ENCODE measurements at places on chromosomes 5 and 9.

DNA sequence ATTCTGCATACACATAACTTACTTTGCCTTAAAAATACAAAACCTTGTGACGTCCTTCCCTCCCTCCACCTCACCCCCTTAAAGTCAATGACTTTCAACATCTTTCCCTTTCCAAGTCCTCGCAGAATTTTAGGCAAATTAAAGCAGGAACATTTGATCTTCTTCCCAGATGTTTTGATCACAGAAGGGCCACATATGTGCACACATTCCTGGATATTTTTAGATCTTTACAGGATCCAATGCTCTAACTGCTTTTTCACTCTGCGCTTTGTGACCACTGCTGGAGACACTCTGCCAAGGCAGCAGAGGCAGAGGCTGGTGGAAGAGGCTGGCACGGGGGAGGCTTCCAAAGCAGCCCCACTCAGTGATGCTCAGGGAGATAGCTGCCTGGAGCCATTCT is 130.7 kb downstream of the SEC61B start:
- no peak for DNase-seq

GRCh38 chr5:106759152-106759551 is 911.6 kb downstream of the EFNA5 start:
- DNase-seq = no peak

GRCh38 chr5:126014676-126015075 is 408.5 kb upstream of the GRAMD2B start:
- DNase-seq = no peak

DNA sequence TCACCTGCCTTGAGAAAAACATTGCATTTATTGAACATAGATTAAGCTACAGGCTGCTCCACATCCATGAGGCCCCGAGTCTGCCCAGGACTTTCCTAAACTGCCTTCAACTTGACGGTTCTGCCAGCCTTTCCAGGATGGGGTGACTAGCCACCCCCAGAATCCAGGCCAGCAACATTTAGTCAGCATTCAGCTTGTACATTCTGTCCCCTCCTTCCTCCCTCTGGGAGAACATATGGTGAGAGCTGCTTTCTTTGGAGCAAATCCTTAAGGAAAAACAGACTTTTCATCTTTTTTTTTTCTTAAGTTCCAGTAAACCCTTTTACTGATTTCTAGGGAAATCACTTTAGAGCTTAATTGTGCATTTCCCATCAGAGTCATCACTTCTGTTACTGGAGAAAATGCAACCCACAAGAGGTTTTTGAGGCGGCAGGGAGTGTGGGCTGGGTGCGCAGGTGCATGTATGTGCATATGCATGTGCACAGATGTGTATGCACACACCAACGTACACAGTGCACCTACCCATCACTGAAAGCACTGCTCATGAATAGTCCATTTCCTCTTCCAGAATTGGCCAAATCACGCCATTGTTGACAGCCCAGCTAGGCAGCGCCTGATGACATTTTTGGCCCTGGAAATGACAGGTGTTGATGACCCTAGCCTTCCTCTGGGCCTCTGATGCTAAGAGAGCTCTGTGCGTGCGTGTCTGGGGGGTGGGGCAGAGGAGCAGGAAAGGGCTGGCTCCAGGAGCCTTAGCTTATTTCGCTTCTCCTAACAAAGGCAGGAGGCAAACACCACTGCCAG is 145.6 kb downstream of the HSD17B3 start:
- DNase-seq = no peak
